Cortex of kidney (tissue), 1 donor: ENCODE measurements at places on chromosomes 3 and 15.

GRCh38 chr3:130686833-130687232, 59.8 kb downstream of the PIK3R4 start:
- no peak for DNase-seq

GRCh38 chr3:27616031-27616430, 106.1 kb downstream of the EOMES start:
- DNase-seq = no peak

- DNase-seq = no peak
Observed at GRCh38 chr3:48598323-48599076, 3.4 kb upstream of the COL7A1 start.

GRCh38 chr15:39139431-39140059, 441.3 kb upstream of the THBS1 start:
- no peak for DNase-seq

GRCh38 chr3:128683957-128684356, 33.3 kb upstream of the RPN1 start:
- no peak for DNase-seq

- DNase-seq = no peak
Observed at GRCh38 chr15:87211547-87211946, 1045.0 kb downstream of the NTRK3 start.

- no peak for DNase-seq
Observed at GRCh38 chr3:12869035-12869621, 27.8 kb upstream of the RPL32 start.

DNA sequence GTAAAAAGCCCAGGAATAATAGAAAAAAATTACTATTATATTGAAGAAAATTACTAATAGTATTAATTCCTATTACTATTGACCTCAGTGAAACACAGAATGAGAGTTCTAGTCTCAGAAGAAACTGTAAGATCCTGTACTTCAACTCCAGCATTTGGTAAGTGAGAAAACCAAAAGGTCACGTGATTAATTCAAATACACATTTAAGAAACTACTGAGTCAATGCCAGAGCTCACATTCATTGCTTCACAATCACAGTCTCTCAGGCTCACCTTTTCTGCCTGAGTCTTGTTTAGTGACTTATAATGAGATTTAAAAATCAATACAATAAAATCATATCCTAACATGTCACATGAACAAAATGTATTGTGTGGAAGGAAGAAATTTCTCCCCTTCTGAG, 556.1 kb downstream of the FGF12 start:
- DNase-seq = no peak

- DNase-seq = no peak
Observed at GRCh38 chr15:86854176-86854575, 774.5 kb downstream of the AGBL1 start.

DNA sequence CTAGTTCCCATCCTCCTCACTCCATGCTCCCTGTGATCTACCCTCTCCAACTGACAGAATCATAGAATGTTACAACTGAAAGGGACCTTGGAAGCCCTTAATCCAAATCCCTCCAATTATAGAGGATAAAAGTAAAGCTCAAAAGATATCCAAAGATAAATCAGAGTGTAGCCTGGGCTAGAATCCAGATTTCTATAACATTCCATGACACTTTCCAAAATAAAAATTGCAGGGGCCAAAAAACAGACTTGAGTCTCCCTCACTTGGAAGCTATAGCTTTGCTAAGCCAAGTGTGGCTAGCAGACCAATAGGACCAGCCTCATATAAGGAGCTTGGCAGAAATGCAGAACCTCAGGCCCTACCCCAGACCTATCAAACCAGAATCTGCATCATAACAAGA, 148.1 kb downstream of the NTRK3 start:
- DNase-seq = no peak

GRCh38 chr15:58852347-58852746, 81.1 kb downstream of the SLTM start:
- no peak for DNase-seq

DNA sequence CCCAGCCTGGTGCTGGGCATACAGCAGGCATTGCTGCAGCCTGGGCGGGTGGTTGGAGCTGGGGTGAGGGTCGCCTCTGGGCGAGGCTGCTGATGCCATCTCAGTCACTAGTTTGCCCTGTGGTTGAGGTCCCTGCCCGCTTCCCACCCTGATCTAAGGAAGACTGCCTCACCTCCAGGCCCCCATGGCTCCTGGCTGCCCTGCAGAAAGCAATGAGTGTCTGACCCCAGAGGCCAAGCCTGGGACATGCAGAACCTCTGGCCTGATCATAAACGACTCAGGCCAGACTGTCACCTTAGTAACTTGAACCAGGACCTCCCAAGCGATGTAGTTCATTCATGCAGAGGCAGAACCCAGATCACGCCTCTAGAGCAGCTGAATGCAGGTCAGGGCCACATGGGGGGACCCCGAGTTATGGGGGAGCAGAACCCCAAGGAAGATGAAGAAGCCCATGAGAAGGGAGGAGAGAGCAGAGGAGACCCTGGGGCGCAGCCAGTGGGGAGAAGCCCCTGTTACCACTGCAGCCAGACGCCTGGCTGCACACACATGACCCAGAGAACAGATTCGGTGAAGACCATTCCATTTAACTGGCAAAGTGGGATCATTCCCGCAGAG, 213.9 kb downstream of the TBC1D2B start:
- no peak for DNase-seq

DNA sequence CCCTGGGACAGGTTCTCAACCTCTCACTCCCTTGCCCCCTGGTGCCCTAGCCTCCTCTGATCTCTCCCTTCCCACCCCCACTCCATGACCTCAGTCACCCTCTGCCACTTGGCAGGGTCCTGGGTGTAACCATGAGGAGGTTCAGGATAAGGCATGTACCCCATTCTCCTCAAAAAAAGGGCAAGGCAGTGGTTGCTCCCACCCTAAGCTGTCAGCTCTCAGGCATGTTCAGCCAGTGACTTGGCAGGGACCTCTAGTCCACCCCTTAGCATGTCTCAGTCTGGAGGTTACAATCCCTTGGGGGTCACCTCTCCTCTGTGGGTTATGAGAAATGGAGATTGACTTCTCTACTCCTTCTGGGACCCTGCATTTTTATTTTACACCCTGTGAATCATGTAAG, 11.0 kb upstream of the BOC start:
- no peak for DNase-seq

- no peak for DNase-seq
Observed at GRCh38 chr3:26292780-26293179, 329.8 kb upstream of the LRRC3B start.

- no peak for DNase-seq
Observed at GRCh38 chr15:55526559-55527036, 18.6 kb upstream of the DNAAF4 start.

- no peak for DNase-seq
Observed at GRCh38 chr3:106130384-106131198, 261.8 kb upstream of the CBLB start.

GRCh38 chr3:25603703-25604102, 61.0 kb downstream of the TOP2B start:
- DNase-seq = no peak

DNA sequence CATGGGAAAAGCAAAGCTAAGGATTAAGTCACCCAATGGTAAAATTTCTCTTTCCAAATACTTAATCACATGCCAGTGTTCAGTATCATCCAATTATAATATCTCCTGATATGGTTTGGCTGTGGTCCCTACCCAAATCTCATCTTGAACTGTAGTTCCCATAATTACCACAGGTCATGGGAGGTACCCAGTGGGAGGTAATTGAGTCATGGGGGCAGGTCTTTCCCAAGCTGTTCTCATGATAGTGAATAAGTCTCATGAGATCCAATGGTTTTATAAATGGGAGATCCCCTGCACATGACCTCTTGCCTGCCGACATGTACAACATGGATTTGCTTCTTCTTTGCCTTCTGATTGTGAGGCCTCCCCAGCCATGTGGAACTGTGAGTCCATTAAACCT, 26.1 kb upstream of the NMB start:
- DNase-seq = no peak

- DNase-seq = no peak
Observed at GRCh38 chr3:140323561-140323960, 354.3 kb upstream of the TRIM42 start.

DNA sequence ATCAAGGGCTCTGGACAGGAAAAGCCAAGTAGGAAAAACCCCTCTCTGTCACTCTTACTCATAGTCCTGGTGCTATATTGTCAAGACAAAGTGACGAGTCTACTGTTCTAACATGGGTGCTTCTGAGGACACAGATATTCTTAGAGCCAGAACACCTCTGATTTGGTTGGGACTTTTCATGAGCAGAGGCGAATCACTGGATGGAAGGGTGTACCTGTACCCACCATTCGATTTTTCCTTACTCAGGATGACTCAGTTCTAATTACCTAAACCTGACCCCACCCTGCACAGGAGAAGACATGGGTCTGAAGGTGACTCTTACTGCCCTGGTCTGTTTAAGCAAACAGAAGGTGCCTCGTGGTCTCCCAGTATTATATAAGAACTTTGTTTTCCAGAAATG, 58.5 kb downstream of the ABCC5 start:
- DNase-seq = no peak

DNA sequence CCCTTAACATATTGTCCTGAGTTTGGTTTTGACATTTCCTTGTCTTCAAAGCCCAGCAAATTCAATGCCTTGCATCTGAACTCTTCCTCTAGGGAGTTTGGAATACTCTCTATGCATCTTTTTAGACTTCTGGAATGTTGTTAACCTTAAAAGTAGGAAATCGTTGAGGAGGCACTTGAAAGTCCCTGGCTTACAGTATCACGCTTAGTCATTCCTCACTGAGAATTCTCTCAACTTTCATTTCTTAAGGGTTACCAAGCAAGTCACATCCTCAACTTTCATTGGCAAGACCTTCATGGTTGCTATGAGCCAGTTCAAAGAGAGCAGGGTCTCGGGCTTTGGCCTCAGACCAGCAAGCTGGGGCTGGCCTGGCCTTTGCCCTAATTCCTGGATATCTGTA, 89.9 kb downstream of the ASB7 start:
- DNase-seq = no peak

DNA sequence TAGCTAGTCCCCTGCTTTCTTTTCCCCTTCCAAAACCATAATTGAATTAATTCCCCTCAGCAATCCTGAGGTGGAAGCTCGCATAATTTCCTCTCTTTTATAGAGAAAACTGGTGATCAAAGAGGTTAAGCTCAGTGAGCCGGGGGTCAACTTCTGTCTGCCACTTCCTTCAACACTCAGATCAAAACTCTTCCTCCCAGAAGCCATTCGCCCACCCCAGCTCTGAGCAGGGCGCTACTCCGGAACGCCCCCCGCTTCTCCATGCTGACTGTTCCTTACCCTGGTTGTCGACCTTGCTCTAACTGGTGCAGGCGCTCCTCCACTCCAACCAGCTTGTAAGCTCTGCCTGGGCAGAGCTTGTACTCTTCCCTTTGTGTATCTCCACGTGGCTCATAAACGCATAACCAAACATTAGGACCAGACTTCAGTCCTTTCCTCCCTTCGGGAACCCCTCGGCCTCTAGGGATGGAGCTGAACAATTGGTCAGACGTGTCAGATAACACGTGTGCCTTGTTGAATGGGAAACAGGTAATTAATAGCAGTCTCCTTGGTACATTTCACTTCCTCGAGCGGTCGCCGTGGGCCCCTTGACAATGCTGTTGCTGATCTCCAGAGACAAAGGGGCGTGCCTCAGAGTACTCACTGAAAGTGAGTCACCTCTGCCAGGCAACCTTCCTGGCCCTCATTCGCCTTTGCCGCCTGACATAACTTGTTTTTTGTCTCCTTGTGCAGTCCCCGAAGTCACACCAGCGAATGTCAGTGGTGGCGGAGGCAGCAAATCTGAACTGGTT, 71.8 kb downstream of the IL5RA start:
- no peak for DNase-seq

GRCh38 chr3:9278498-9278897, 29.1 kb upstream of the SRGAP3 start:
- no peak for DNase-seq

DNA sequence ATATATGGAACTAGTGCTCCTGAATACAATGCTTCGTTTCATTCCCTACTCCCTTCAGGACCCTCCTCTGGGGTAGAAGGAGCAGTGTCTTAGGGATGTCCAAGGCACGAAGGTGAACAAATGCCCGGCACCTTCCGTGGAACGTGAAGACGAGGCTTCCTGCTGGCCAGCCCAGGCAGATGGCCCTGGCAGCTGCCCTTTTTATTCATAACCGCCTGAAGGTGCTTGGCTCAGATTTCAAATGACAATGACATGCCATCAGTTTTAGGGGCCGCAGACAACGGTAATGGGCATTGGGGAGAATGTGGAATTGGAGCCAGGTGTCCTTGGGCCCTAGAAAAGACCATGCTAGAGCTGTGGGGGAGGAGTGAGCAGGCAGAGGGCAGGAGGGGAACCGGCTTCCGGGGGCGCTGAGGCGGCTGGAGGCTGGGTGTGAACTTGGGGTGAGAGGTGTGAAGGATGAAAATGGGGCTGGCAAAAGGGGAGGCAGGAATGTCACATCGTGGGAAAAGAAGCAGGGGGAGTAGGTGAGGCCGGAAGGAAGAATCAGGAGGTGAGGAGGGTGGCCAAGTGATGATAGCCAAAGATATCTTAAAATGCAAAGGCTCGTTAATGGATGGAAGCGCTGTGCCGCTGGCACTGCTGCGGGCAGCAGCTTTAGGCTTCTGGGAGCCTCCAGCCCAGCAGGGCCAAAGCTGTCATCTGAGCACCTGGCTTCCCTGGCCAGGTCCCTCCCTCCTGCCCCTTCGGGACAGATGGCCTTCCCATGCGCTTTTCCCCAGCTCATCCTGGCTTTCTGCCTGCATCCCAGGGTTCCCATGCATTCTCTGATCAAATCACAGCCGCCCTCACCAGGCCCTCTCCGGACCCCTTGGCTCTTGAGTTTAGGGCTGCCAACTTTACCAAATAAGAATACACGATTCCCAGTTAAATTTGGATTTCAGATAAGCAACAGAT, 93.7 kb downstream of the TMEM266 start:
- no peak for DNase-seq

GRCh38 chr3:192091831-192092230, 630.9 kb downstream of the PYDC2 start:
- no peak for DNase-seq

- no peak for DNase-seq
Observed at GRCh38 chr3:195365371-195365770, 77.4 kb downstream of the ACAP2 start.

DNA sequence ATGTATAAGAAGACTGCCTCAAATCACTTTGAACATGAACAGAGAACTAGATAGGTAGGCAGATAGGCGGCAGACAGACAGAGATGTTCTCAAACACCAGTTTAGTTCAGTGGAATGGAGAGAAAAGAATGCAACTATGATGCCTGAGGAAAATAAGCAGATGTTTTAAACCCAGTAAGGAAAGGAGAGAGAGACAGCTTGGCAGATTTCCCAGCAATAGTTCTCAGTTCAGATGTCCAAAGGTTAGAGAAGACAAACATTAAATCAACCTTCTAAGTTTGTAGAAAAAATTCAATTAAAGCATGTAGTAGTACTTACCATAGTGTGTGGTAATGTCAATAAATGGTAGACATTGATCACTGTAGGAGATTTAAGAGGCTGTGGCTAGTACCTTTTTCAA, 209.6 kb upstream of the PFN2 start:
- DNase-seq = no peak
